Right forelimb (tissue), 1 donor: ENCODE measurements at places on chromosomes 7 and 10.

- DNase-seq: peak; percentile 80
These were observed 171.8 kb downstream of the NEURL1 start for GRCh38 chr10:103665162-103665889.

GRCh38 chr10:131785121-131785460 is 115.7 kb upstream of the PPP2R2D start:
- DNase-seq: peak; percentile 31

- DNase-seq: no peak
These were observed 3.6 kb upstream of the MTPN start for GRCh38 chr7:135980665-135981180.

DNA sequence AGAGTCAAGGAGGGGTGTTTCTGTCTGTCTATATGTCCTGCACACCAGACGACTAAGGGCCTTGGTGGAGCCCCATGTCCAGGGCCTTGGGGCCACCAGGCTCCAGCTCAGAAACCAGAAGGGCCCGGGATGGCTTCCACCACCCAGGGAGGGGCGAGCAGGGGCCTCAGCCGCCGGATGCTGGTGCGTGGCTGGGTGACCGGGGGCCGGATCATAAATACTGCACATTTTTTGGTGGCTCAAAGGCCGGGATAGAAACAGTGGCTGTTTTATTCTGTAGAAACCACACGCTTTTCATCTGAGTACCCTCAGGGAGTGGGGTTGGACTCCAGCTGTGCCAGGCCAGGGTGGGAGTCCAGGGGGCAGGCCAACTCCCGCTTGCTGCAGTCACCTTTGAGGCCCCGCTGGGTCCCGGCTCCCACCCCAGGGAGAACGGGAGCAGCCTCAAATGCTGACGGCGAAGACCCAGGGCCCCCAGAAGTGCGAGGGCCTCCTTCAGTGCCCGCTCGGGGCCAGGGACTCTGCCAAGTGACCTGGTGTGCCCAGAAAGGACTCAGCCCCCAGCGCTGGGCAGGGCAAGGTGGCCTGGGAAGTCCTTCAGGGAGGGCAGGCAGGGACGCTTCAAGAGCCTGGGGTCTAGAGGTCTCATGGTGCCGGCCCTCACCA is 28.2 kb downstream of the PDGFA start:
- no peak for DNase-seq

- DNase-seq: peak; percentile 52
These were observed 44.5 kb downstream of the LRRC18 start for GRCh38 chr10:48894911-48895802.

DNA sequence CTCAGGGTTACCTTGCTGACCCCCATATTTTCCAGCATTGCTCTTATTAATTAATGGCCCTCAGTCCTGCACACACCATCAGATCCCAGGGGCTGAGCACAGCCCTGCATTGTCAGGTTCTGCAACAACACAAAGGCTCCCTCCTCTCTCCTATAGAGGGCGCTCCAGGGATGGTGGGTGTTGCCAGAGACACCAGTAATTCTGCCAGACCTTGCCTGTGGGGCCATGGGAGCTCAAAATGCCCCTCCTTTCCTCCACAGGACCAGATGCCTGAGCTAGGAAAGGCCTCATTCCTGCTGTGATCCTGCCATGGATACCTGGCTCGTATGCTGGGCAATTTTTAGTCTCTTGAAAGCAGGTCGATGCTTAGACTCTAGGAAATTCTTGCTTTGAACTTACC is 42.8 kb upstream of the PRSS58 start:
- DNase-seq: no peak

- no peak for DNase-seq
These were observed 702 bp upstream of the AOAH start for GRCh38 chr7:36724996-36725395.

- DNase-seq: no peak
These were observed 251.0 kb downstream of the BMPER start for GRCh38 chr7:34156336-34156735.

- no peak for DNase-seq
These were observed 19.3 kb downstream of the VWA2 start for GRCh38 chr10:114258274-114258840.

DNA sequence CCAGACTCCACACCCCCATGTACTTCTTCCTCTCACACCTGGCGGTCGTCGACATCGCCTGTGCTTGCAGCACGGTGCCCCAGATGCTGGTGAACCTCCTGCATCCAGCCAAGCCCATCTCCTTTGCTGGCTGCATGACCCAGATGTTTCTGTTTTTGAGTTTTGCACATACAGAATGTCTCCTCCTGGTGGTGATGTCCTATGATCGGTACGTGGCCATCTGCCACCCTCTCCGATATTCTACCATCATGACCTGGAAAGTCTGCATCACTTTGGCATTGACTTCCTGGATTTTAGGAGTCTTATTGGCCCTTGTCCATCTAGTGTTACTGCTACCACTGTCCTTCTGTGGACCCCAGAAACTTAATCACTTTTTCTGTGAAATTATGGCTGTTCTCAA is 4.8 kb downstream of the OR2A25 start:
- no peak for DNase-seq

- peak; percentile 54 for DNase-seq
These were observed 68.9 kb upstream of the NMT2 start for GRCh38 chr10:15237351-15237750.

DNA sequence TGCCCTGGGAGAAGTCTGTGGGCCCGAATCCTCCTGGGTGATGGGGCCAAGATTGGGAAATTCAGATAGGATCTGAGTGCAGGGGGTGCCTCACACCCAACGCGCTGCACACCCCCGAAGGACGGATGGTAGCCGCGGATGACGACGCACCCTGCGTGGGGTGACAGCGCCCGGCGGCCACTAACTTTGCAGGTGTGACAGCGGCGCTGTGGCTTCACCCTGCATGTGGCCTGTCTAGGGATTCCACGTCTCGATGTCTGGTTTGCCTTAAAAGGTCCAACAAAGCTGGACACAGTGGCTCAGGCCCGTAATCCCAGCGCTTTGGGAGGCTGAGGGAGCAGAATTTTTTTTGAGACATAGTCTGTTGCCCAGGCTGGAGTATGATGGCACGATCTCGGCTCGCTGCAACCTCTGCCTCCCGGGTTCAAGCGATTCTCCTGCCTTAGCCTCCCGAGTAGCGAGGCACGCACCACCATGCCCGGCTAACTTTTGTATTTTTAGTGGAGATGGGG is 18.6 kb downstream of the ADAP1 start:
- DNase-seq: no peak

- DNase-seq: no peak
These were observed 44.0 kb upstream of the CTBP2 start for GRCh38 chr10:125204400-125204799.

DNA sequence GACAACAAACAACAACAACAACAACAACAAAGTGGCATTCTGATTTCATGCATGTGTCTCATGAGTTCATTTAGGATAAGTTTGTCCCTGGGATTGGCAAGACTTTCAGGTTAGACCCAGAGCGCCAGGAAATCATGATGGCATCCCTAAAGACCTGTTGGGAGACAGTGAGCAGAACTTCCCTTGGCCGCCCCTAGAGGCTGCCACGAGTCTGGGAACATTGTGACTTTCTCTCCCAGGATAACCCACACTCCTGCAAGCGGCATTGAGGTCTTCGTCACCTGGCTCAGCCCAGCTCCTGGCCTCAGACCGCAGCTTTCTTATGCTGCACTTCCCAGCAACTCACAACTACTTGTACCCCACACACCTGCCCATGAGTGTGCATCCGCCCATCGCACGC is 80.5 kb upstream of the RNF32 start:
- no peak for DNase-seq

- DNase-seq: no peak
These were observed 125.9 kb downstream of the CDH23 start for GRCh38 chr10:71522442-71523144.

- DNase-seq: no peak
These were observed 25.3 kb downstream of the HIF1AN start for GRCh38 chr10:100561005-100561404.

- DNase-seq: no peak
These were observed 33.9 kb downstream of the ASB13 start for GRCh38 chr10:5632446-5632845.

GRCh38 chr10:65365878-65366277 is 1560.0 kb upstream of the LRRTM3 start:
- DNase-seq: no peak

DNA sequence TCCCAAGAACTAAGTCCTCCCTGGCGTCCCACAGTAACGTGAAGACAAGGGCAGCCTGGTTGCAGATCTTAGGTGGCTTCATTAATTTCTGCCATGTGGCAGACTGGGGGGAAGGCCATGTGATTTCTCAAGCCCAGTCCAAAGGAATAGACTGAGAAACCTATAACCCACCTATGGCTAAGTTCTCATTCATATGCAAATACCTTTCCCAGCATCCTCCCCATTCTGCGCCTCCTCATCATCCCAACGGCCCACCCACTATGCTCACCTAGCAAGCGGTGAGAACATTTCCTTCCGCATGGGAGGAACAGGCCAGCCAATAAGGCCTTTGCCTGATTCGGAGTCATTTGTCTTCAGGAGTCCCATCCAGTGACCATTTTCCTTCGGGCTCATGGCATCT is 8.2 kb upstream of the CLEC2L start:
- no peak for DNase-seq

DNA sequence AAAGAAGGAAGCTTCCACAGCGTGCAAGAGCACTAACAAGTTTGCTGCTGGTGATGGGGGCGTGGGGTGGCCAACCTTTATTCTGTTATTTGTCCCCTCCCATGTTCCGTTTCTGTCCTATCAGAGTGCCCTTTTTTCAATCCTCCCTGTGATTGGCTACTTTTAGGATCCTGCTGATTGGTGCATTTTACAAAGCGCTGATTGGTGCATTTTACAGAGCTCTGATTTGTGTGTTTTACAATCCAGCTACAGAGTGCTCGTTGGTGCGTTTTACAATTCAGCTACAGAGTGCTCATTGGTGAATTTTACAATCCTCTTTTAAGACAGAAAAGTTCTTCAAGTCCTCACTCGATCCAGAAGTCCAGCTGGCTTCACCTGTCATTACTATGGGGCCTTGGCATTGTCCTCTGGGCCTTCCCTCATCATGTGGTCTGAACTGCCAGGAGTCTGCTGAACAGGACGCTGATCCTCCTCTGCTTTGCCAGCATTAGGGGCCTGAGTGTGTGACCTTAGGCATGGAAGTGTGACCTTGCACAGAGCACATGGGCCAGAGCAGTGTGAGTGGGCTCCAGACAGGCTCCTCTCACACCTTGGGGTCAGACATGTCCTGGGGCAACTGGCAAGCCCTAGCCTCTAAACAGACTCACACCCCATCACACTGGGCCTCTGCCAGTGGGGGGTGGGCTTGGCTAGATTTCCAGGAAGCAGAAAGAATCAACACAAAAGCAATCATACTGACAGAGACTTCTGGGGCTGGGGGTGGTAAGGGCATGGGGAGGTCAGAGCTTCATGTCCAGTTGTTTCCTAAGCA is 167.4 kb downstream of the PTPN20 start:
- DNase-seq: no peak

DNA sequence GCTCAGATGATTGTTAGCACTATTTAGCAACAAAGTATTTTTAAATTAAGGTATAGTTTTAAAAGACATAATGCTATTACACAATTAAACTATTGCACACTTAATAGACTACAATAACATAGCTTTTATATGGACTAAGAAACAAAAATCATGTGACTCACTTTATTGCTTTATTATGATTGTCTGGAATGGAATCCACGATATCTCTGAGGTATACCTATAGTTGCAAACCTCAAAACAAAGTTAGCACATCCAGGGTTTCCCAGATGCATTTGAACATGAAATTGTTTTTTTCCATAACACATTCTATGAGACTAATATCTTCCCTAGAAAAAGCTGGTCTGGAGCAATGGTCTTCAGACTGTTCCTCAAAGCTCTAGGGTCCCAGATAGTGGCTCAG is 18.3 kb upstream of the RPEL1 start:
- no peak for DNase-seq

DNA sequence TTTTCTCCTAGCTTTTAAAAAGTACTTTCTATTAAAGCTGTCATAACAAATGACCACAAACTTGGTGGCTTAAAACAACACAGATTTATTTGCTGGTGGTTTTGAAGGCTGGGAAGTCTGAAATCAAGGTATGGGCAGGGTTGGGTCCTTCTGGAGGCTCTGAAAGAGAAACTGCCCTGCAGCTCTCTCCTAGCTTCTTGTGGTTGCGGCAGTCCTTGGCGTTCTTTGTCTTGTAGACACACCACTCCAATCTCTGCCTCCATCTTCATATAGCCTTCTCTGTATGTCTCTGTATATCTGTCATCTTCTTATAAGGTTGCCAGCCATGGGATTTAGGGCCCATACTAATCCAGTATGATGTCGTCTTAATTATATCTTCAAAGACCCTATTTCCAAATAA is 79.4 kb upstream of the PRR15 start:
- DNase-seq: no peak

DNA sequence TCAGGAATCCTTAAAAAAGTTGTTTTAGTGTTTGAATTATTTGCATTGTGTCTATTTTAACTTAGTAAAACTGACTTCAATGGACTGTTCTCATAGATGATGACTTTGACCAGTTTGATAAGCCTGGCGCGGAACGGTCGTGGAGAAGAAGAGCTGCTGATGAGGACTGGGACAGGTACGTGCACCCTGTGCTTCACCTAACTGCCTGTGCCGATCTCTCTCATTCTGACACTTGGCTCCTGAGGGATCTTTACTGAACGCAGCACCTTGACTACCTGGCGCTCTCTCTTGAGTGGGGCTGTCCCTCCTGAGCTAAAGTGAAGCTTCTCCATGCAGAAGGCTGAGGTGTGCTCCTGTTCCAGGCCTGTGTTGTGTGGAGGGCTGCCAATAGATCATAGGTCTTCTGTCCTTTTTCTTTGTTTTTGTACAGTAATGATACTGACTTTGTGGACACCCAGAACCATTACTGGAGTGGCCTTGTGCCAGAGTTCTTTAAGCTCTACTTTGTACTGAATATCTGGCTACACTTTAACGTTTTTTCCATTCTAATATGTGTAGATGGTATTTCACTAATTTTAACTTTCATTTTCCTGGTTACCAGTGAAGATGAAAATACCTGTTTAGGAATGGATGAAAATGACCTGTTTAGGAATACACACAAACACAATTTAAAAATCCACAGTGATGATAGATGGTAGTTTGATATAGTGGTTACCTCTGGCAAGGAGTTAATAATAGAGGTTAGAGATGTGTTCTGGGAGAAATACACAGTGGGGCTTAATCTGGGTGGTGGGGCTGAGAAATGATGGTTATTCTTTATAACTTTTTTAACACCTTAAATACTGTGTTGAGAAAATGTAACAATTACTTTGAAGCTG is 20.9 kb downstream of the RBM33 start:
- DNase-seq: no peak

- no peak for DNase-seq
These were observed 53.3 kb upstream of the LOXL4 start for GRCh38 chr10:98321186-98321780.

DNA sequence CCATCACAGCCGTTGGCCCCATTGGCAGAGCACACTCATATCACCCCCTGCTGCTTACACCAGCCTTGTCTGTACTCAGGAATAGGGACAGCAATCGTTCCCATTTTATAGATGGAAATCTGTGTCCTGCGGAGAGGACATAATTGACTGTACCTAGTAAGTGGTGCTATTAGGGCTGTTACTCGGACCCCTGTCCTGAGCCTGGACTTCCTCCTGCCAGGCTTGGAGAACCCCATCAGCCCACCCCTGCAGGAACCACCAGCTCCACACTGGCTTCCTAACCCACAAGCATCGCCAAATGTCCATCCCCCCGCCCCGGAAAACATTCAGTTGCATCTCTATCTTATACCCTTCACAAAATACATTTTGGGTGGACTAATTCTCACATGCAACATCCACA is 139.8 kb upstream of the RET start:
- no peak for DNase-seq

- no peak for DNase-seq
These were observed 16.2 kb downstream of the PFKFB3 start for GRCh38 chr10:6218692-6219493.
